ENCODE measurements at places on chromosomes 5 and 9.

DNA sequence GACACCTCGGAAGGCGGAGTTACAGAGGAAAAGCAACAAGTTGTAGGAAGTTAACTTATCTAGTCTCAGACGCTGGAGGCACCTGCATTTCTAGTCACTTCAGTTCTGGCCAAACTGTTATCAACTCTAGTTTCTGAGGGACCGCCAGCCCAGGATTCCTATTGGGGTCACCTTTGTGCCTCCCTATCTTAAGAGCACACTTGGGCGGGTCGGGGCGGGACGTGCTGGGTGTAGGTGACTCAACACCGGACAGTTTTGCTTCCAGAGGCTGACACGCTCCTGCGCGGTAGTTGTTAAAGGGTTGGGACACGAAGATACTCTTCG, 679 bp upstream of the KDM4C start:
- DNase-seq = peak; percentile 83

DNA sequence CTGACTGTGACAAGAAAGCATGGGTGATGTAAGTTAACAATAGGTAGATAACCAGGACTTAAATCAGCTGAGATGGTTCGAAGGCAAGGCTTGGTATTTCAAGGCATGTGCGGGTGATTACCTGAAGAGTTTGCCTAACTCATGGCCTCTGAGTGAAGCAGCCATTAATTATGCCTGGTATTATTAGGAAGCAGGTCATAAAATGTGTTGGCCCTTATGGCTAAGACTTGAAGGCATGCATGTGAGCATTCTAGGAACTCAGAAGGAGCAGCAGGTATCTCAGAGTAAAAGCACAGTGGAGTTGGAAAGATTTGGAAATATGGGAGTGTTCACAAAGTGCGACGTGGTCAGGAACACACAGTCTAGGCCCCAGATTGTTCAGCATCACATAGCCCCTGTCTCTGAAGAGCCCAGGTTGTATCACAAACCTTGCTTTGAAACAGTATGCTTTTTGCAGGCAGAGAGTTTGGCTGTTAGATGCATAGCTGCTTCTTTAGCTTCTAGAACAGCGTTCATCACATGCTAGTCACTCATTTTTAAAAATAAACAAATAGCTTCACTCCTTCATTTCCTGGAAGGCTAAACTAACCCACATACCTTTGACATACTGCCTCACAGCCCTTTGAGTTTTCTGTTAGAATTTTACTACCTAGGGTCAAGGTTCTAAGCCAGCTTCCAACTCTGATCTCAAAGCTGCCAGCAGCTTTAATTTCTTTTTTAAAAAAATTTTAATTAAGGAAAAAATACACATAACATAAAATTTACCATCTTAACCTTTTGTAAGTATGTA, 2.1 kb downstream of the HEXB start:
- DNase-seq = no peak

DNA sequence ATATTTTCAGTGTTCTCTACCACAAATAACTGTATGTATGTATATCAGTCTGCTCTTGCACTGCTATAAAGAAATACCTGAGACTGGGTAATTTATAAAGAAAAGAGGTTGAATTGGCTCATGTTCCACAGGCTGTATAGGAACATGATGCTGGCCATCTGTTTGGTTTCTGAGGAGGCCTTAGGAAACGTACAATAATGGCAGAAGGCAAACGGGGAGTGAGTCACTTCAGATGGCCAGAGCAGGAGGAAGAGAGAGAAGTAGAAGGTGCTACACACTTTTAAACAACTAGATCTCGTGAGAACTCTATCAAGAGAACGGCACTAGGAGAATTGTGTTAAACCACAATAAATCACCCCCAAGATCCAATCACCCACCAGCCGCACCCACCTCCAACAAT, 121.7 kb downstream of the ADAMTS6 start:
- no peak for DNase-seq

DNA sequence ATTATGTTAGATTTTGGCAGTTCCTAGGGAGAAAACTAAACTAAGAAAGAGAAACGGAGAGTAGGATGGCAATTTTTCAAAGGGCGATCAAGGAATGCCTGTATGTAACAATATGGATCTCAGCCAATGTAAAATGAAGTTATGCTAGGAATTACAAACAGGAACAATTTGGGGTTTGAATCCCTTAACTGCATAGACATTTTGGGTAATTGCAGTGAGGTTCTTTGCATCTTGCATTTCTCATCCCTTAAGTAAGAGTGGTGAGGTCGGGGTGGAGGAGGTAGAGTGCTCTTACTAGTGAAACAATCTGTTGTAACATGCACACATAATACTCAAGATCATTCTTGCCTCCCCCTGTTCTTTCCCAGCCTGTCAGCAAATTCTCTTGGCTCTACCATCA, 137.6 kb downstream of the NPR3 start:
- DNase-seq = no peak

GRCh38 chr5:10708189-10708944, 52.7 kb downstream of the DAP start:
- DNase-seq = no peak

GRCh38 chr5:14182761-14183160, 39.6 kb downstream of the TRIO start:
- DNase-seq = no peak

GRCh38 chr5:72402381-72402890, 82.3 kb downstream of the PTCD2 start:
- no peak for DNase-seq

DNA sequence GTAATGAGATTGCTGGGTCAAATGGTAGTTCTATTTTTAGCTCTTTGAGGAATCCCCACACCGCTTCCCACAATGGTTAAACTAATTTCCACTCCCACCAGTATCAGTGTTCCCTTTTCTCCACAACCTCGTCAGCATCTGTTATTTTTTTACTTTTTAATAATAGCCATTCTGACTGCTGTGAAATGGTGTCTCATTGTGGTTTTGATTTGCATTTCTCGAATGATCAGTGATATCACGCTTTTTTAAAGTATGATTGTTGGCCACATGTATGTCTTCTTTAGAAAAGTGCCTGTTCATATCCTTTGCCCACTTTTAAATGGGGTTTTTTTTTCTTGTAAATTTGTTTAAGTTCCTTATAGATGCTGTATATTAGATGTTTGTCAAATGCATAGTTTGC, 73.5 kb downstream of the MTAP start:
- no peak for DNase-seq

GRCh38 chr5:4860631-4861030, 279.5 kb upstream of the ADAMTS16 start:
- DNase-seq = no peak

DNA sequence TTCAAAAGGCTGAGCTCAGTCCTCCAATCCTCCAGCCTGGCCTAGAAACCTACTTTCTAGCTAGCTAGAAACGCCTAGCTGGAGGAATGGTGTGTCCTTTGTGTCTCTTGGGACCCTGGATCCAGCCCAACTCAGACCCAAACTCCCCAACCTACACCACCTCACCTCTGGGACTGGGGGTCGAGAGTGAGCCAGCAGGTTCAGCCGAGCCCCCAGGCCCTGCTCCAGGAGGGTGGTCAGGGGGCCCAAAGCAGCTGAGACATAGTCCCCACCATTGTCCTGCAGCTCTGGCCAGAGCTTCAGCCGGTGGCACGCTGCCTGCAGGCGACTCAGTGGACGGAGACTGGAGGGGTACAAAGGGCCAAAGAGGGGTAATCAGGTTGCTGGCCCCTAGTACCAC, 6.2 kb downstream of the NOL6 start:
- DNase-seq = no peak

- no peak for DNase-seq
Observed at GRCh38 chr5:52786391-52786790, 1.3 kb upstream of the ITGA1 start.

DNA sequence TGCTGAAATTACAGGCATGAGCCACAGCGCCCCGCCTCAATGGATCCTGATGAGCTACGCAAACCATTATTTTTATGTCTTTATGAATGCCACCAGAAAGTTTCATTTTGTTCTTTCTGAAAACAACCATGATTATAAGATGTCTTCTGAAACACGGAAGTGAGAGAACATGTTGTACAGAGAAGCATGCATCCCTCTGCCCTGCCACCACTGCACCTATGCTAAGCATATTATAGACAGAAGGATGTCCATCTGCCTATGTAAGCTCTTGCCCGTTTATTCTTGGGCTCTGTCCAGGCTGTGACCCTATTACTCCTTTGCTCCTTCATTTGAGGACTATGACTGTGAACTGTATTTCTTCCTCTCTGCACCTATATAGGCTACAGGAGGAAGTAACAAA, 74.3 kb downstream of the GRAMD2B start:
- no peak for DNase-seq

DNA sequence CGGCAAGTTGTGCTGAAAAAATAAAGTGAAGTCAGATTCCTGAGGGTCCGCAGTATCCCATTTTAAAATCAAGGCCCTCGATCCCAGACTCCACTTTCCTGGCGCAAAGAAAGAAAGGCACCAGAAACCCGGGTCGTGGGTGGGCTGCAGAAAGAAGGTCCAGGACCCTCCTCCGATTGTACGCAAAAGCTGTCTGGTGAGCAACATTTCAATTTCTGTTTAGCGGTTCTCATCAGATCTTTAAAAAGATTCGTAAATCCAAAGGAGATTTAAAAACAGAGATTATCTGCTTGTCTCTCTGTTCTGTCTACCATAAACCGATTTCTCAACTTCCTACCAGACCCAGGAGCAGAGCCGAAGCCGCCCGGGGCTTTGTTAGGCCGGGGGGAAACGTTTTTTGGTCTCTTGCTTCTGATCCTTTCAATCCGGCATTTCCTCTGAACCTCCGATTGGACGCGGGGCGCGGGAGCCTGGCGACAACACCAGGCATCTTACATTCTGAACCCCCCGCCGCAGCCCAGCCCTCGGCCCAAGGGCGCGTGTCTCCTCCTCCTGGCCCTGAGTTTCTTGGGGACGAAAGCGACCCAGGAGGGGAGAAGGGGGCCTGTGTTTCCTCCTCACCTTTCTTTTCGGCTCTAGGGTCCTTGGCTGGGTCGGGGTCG, 746 bp downstream of the NKX2-5 start:
- no peak for DNase-seq

GRCh38 chr5:158100373-158100888, 241.5 kb upstream of the CLINT1 start:
- DNase-seq = no peak

GRCh38 chr5:179568721-179569120, 18.4 kb downstream of the RUFY1 start:
- DNase-seq = no peak

DNA sequence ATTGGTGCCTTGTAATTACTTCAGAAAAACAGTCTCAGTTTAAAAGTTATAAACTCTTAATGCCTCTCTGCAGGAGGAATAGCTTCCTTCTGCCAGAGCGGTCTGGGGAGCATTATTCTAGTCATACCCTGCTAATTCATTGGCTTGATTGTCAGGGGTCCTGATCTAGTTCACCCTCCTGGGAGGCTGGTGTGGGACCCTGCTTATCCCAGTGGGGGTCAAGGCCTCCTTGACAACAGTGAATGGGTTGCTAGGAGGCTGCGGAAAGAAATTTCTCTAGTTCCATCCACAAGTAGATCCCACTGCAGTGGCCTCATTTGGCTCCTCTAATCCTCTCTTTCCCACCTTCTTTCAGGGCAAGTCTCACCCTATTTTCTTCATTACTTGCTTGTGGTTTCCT, 105.7 kb downstream of the TMC1 start:
- no peak for DNase-seq

DNA sequence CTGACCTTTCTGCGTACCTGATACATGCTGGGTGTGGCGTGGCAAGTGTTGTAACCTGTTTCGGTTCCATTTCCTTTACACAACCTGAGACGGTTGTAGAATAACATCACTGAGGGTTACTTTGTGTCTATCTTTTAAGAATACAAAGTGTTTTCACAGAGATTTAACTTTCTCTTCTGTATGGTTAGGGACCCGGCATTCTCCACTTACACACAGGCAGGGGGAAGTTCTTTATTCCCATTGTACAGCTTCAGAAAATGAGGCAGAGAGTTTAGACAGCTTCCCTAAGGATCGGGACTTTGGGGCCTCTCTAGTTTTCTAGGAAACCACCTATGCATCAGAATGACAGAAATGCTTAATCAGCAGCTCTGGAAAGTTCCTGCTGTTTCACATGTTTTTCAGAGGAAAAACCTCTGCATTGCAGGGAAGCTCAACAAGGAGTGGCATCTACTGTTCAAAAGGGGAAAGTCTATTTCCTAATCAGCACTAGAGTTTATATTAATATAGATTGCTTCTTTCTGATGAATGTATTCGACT, 41.3 kb downstream of the CAST start:
- DNase-seq = peak; percentile 77

- DNase-seq = no peak
Observed at GRCh38 chr9:101028346-101029314, at the start of gene PLPPR1. Gene PLPPR1, plus strand, starts transcription at chr9:101028727.

DNA sequence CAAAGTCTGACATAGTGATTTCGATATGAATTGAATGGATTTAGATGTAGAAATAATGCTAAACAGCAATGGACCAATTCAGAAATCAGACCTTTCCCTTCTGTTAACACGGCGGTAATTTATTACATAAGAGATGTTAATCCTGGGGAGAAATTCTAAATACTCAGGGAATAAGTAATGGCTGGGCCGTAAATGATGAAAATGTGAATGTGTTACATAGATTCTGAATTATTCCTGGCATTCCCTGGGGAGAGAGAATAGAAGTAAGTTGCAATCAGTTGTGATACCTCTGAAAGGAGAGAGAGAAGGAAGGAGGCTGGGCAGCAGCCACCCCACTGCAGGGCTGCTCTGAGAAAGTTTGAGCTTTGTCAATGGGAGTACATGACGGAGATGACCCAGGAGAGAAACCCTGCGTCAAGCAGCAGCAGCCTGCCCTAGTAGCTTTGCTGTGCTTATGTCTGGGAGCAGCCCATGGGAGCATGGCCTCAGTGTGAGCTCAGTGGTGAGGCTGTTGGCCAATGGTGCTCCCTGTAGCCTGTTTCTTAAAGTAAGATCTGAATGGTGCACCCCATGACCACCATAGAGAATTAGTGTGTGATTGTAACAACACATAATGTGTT, 420.1 kb downstream of the MTRR start:
- no peak for DNase-seq

- DNase-seq = no peak
Observed at GRCh38 chr5:9438596-9439354, 107.1 kb downstream of the SEMA5A start.

DNA sequence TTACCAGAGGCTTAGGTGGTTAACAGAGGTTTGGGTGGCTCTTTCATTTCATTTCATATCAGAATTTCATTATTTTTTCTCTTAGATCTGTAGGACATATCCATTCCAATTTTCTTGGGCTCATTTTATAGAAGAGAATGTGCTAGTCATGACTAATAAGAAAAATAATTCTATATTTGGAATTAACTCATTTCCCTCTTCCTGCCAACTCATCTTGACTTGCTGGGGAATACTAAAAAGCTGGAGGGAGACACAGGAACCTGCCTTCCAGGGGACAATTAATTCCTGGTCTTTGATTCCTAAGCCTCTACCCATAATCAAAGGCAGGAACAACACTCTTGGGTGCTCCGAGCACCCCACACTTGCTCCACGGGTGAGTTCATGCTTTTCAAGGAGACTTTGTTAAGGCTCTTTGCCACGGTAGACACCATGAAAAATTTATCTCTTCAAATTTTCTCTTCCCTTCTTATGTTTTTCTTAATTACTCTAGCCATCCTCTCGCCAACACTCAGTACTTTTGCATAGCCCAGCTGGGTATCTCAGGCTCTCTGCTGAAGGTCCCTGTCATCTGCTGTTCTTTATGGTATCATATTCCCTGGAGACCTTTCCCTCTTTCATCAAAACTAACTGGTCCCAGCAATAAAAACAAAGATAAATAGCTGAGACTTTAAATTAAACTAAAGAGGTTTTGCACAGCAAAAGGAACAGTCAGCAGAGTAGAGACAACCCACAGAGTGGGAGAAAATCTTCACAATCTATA, 273.9 kb downstream of the NPR3 start:
- no peak for DNase-seq

- DNase-seq = no peak
Observed at GRCh38 chr9:89413963-89414638, 83.8 kb downstream of the SEMA4D start.

- no peak for DNase-seq
Observed at GRCh38 chr5:35754481-35754880, 102.2 kb upstream of the IL7R start.
